ENCODE measurements at places on chromosomes 2 and 18. TPM values are rescaled to one million over a fixed set of nuclear protein-coding genes. Genes with fewer than 3 reads are reported as not detected.

The BMP10 gene
- not detected for total RNA-seq

The AGXT gene
- total RNA-seq, result not detected

The SERPINB11 gene
- total RNA-seq, result not detected

The NAB1 gene
- 40.2 TPM for total RNA-seq

The GPR17 gene
- not detected for total RNA-seq

The RESP18 gene
- total RNA-seq, result not detected

The SEPTIN2 gene
- total RNA-seq, result 393 TPM

The MFSD2B gene
- not detected for total RNA-seq

The LRRTM1 gene
- total RNA-seq, result 1.3 TPM

The PTPRN gene
- 18.8 TPM for total RNA-seq

The CYBRD1 gene
- total RNA-seq, result 8.2 TPM

The BUB1 gene
- total RNA-seq, result 184 TPM

The NEB gene
- total RNA-seq, result 8.2 TPM

The GALM gene
- total RNA-seq, result 21.6 TPM

The M1AP gene
- total RNA-seq, result 12.1 TPM

The ANKRD62 gene
- total RNA-seq, result not detected

The AMER3 gene
- 0.49 TPM for total RNA-seq

The SAG gene
- not detected for total RNA-seq

The PARD6G gene
- 17.2 TPM for total RNA-seq

The KCNE4 gene
- not detected for total RNA-seq

The MRO gene
- 0.80 TPM for total RNA-seq

The GLI2 gene
- 53.6 TPM for total RNA-seq

All from GM23338 (cell line).